DND-41 (cell line): ENCODE measurements at places on chromosomes 7 and 10.

GRCh38 chr10:79269443-79269842 is 77.8 kb upstream of the PPIF start:
- DNase-seq, result no peak

DNA sequence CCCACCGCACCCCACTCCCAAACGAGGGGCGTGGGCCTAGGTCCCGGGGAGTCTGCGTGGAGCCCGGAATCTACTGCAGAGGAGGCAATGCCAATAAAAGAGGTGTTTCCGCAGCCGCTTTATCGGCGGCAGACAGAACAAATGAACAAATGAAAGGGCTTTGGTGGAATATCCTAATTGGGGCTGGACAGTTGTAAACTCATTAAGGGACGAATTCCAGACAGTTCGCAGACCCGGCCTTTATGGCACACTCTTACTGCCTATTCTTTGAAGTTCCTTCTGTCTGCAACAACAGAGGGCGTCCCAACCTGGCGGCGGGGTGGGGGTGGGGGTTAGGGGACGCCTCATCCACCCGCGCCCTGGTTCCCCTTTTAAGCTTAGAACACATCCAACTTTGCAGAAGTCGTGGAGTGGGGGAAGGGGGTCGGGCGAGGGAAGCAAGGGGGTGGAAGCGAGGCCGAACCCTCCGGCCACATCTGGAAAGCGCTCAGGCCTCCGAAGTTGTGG is 4.1 kb downstream of the HOXA9 start:
- no peak for DNase-seq

DNA sequence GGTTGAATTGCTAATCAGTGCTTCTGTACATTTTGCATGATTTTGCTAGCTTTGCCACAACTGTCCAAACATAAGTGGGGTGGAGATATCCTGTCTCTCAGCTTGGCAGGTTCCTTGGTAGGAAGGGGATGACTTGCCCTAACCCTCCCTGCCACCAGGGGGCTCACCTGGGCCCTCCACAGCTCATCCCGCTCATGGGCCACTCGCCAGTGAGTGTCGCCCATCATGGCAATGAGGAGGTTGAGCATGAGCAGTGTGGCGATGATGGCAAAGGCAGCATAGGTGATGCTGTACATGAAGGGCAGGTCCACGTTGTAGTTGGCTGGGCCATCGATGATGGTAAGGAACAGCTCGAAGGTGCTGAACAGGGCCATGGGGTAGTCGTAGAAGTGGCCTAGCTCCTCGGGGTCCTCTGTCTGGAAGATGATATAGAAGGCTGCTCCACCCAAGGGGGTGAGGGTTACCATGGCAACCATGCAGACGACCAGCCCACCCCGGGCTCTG is 12.2 kb downstream of the TRPV6 start:
- DNase-seq, result peak; percentile 54

DNA sequence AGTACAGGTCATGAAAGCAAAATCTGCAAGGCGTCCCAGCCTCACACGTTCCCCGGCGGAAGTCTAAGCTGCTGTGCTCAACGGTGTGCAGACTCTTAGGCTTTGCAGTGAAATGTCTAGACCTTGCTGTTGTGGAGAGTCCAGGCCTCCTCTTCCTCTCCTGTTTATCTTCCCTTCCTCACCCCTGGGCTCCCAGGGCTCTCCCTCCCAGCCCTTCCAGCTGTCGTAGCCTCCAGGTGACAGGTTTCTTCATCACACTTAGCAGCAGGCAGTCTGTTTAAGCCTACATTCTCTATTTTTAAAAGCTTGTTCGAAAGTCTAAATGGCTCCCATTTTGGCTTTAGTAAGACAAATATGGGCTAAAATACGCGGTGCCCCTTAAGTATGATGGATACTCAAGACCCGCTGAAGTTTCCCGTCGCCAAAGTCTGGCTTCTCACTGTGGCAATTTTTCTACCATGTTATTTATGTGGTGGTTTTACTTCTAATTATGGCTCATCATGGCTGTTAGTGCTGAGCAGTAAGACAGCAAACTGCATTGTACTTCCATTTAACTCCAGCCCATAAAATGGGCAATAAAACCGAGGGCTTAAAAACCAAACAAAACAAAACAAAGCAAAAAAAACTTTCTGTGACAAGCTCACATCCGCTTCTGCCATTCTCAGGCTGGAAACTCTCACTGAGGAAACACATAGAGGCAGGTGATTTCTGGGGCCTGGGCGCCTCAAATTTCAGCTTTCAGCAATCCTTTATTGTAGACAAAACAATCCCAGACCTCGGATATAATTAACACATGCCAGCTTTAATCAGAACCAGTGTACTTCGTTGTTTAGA is 243.2 kb downstream of the SNX10 start:
- DNase-seq, result no peak

- DNase-seq, result no peak
Observed at GRCh38 chr7:75611557-75612178, 119.5 kb downstream of the SPDYE5 start.

GRCh38 chr7:28879105-28879504 is 79.0 kb downstream of the TRIL start:
- DNase-seq, result no peak
